Fibroblast of villous mesenchyme (primary cell): ENCODE measurements at places on chromosomes 2 and 18. TPM values are rescaled to one million over a fixed set of nuclear protein-coding genes. Genes with fewer than 3 reads are reported as not detected.
A peak's percentile ranks its signal among the peaks of the same experiment; 100 is the strongest.

ICOS gene
- not detected in 2 replicates for total RNA-seq

SLC16A14 gene
- 1.3 and 3.5 TPM in 2 replicates for total RNA-seq

OSR1 gene
- total RNA-seq: 2.2 and 4.5 TPM in 2 replicates

CD207 gene
- total RNA-seq: not detected in 2 replicates

ZNF804A gene
- total RNA-seq: 5.8 and 10.8 TPM in 2 replicates

DYNAP gene
- total RNA-seq: not detected in 2 replicates

KRTCAP3 gene
- not detected in 2 replicates for total RNA-seq

ASXL3 gene
- total RNA-seq: under 0.01 and 0.64 TPM in 2 replicates

PER2 gene
- 4.3 and 4.5 TPM in 2 replicates for total RNA-seq

DSG4 gene
- not detected in 2 replicates for total RNA-seq

GCG gene
- total RNA-seq: not detected in 2 replicates

PDE1A gene
- total RNA-seq: 1.7 and 1.9 TPM in 2 replicates

NT5DC4 gene
- not detected in 2 replicates for total RNA-seq

WNT6 gene
- total RNA-seq: not detected in 2 replicates

PID1 gene
- 12.1 and 16.4 TPM in 2 replicates for total RNA-seq

EDAR gene
- total RNA-seq: not detected in 2 replicates

GRCh38 chr18:62784966-62785413, 69.6 kb downstream of the PHLPP1 start:
- peak; percentile 70 for DNase-seq

DNA sequence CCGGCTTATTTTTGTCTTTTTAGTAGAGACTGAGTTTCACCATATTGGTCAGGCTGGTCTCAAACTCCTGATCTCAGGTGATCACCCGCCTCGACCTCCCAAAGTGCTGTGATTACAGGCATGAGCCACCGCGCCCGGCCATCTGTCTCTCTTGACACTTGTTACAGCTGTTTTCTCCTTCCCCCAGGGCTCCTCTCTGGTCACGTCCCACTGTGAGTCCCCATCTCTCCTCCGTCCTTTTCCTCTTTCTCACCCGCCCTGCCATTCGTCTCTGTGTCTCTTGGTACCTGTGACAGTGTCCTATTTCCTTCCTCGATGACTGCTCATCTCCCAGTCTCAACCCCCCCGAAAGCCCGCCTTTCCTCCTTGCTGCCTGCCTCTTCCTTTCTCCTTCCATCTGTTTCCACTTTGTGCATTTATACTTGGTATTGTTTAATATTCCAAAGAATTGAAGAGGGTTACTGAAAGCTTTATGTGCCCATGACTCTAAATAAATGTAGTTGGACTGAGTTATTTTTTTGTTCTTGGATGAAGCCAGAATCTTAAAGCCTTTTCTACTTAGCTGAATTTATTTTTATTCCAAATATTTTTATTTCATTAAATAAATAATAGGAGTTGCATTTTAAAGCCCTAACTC, 241.5 kb downstream of the SH3RF3 start:
- DNase-seq: no peak

- DNase-seq: no peak
Measured at GRCh38 chr2:71606244-71606643, 152.9 kb downstream of the DYSF start.

DNA sequence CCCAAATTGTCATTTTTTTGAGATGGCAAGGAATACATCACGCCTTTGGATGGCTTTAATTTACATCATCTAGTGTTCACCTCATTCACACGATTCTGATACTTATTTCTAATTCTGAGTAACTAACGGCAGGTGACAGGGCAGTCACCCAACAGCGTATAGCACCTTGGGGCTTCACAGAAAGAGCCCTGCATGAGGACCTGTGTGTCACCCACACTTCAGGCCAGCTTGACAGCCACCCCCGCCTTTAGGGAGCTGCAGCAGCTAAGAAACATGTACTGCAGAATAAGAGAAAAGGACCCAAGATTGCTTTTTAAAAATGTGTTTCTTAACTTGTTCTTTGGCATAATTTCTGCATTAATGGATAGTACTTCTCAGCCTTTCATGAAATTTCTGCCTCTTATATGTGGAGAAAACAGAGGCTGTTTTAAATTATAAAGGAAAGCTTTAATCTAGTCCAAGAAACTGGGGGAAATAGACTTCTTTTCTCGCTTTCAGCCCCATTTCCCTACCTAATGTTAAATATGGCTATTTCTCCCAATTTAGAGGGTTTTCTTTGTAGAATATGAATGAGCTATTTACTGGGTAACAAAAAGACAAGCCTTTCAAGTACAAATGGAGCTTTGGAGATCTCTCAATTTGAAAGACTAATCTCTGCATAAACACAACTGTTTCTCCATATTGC, 245.1 kb downstream of the LDLRAD4 start:
- no peak for DNase-seq

- no peak for DNase-seq
Measured at GRCh38 chr2:230984393-230985220, 11.3 kb upstream of the SPATA3 start.

DNA sequence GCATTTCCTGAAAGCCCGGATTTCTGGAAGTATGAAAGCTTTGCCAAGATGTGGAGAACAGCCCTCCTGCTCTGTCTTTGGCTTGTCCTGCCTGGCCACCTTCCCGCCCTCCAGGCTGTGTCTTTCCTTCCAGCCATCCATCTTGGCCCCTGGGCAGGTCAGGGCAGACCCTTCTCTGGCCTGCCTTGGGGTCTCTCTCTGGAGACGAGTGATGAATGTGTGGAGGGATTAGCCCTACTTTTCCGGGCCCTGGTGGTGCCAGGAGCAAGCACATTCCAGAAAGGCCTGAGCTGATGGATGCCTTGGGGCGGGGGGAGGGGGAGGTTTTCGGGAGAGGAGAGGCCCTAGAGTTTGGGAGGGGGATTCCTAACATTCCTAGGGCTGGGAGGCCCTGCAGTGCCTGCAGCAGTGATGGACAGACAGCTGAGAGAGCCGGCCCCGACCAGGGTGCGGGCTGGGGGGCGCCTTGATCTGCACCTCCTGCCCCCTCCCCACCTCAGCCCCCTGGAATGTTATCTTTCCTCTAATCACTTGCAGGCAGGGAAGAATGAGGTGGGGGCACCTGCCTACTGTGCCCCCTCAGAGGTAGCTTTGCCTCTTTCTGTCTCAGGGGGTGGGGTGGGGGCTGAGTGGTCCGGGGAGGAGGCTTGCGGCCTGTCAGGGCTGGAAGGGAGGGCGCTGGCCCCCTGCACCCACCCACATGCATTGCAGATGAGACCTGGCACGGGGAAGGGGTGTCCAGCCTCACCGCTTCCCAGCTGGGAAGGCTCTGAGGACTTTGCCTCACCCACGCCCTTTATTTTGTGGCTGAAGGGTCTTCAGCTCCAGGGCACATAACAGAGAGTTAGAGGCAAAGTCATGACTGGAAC, 156.2 kb downstream of the DDX1 start:
- no peak for DNase-seq

GRCh38 chr2:210445116-210445707, 31.3 kb downstream of the LANCL1 start:
- peak; percentile 25 for DNase-seq

- DNase-seq: no peak
Measured at GRCh38 chr2:71862921-71863320, 284.7 kb downstream of the CYP26B1 start.

DNA sequence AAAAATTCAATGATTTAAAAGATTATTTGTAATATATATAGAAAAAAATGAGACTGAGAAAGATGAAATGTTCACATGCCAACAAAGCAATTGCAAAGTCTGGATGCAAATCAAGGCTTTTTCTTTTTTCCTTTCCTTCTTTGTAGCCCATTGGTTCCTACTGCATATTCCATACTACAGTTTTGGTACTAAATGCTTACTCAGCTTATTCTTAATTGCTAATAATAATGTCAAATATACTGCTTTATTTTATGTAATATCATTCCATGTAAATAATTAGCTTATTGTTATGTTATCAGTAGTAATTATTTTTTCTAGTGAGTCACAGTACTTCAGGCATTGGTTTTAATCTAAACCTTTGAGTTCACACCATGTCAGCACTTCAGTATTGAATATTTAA, 407.4 kb upstream of the LRRTM1 start:
- DNase-seq: no peak

GRCh38 chr2:183164650-183165015, 40.4 kb downstream of the NUP35 start:
- peak; percentile 37 for DNase-seq

GRCh38 chr18:55116863-55117262, 157.6 kb upstream of the CCDC68 start:
- DNase-seq: no peak

- DNase-seq: no peak
Measured at GRCh38 chr2:202112041-202112440, 39.0 kb downstream of the KIAA2012 start.

GRCh38 chr2:105617631-105618350, 126.9 kb upstream of the NCK2 start:
- no peak for DNase-seq

DNA sequence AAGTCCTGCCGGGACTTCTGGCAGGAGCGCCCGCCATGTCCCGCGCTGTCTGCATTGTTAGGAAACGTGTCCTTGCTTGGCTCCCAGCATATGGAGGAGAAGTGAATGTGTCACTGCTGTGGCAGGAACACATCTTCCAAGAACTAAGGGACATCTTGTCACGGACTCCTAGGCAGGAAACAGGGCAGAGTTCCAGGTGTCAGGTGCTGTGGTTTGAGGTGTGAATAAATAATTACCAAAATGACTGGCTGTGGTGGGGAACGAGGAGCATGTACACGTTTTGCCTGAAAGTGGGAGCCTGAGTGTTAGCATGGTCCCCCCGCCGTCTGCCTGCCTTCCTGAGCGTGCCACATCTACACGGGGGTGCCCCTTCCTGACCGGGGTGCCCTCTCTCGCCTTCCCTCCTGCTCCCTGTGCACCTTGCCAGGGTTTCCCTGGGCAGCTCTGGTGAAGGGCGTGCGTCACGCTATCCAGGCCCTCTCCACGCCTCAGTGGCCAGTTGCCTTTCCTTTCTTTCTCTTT, 237.5 kb downstream of the LDLRAD4 start:
- no peak for DNase-seq

- DNase-seq: no peak
Measured at GRCh38 chr2:11534746-11535484, 1.1 kb downstream of the GREB1 start.

GRCh38 chr18:63017076-63017475, 301.7 kb downstream of the PHLPP1 start:
- no peak for DNase-seq

DNA sequence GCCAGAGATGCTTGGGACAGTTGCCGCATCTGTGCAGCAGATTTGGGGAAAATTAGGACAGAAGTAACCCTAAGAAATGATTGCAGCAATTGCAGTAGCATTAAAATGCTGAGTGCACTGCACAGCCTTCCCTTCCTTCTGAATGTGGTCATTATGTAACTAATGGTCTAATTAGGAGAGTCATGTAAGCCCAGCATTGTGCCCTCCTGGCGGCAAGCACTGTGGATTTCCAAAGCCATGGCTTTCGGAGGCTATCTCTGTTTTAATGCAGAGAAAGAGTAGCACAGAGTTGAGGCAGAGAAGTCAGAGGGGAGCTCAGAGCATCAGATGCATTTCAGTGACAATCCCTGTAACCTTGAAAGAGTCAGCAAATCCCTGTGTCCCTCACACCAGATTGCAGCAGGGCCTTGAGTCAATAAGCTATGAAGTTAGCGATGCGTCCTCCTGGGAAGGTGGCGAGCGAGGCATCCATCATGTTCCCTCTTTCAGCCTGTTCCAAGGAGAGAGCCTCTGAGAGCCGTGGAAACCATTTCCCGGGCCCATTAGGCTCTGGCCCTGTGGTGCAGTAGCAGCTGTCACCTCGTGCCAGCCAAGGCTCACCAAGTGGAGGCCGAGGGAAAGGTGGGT, 307.2 kb downstream of the FBXO15 start:
- no peak for DNase-seq

DNA sequence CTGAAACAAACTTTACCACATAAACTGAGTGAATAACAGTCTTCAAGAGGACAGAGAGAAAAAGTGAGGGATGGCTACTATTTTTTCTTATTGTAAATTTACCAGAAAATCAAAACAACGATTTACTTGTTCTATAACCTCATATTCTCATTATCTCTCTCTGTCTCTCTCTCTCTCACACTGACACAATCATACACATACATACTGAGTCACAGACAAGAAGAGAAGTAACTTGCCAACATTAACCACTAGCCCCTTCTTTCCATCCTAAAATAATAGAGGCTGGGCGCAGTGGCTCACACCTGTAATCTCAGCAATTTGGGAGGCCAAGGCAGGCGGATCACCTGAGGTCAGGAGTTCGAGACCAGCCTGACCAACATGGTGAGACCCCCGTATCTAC, 18.2 kb downstream of the SATB2 start:
- no peak for DNase-seq

DNA sequence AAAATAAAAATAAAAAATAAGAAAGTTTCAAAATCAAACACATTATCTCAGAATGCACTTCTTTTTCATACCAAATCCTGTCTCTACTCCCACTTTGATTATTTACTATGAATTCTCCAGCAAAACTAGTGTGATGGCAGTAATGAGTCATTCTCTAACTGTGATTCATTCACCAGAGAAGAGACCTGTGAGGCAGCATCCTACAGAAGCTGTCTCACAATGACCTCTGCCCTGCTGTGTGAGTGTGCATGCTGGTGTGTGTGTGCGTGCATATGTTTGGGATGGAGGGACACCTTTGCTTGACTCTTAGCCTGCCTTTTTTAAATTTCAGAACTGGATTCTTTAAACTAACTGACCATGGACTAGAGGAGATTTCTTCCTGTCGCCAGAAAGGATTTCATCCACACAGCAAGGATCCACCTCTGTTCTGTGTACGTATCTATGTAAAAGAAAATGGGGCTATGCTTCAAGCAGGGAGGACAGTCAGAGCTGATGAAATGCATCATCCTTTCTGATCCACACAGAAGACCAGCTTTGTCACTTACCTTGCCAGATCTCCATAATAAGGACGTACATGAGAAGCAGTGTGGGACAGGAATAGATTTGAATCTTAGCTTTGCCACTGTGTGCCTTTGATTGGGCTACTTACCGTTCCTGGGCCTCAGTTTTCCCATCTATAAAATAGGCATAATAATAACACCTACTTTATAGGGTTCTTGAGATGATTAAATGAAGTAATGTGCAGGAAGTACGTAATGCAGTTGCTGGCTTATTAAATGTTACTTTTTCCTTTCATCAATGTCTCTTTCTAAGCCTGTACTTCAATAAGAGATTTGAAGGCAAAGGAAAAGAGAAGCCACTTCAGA, 31.2 kb downstream of the STAMBP start:
- peak; percentile 55 for DNase-seq

GRCh38 chr18:8627107-8627472, 17.9 kb downstream of the RAB12 start:
- no peak for DNase-seq

- DNase-seq: no peak
Measured at GRCh38 chr18:448116-448790, 52.2 kb downstream of the COLEC12 start.

DNA sequence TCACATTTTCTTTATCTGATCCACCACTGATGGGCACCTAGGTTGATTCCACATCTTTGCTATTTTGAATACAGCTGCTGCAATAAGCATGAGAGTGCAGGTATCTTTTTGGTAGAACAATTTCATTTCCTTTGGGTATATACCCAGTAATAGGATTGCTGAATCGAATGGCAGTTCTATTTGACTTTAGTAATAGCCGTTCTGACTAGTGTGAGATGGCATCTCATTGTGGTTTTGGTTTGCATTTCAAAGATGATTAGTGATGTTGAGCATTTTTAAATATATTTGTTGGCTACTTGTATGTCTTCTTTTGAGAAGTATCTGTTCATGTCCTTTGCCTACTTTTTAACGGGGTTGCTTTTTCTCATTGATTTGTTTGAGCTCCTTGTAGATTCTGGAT, 72.3 kb downstream of the CCDC138 start:
- DNase-seq: peak; percentile 21

GRCh38 chr2:180980943-180981911, 822 bp downstream of the UBE2E3 start:
- peak; percentile 41 for DNase-seq
